ENCODE measurements at places on chromosomes 16 and 17. TPM values are rescaled to one million over a fixed set of nuclear protein-coding genes. Genes with fewer than 3 reads are reported as not detected.

Gene EVPLL
- total RNA-seq, result not detected

Gene CIBAR2
- total RNA-seq, result not detected

Gene DPEP3
- not detected for total RNA-seq

Gene GNG13
- not detected for total RNA-seq

Gene MT1A
- total RNA-seq, result 7.5 TPM

Gene FAM117A
- total RNA-seq, result 4.6 TPM

Gene MRC2
- 438 TPM for total RNA-seq

Gene NAGS
- 2.9 TPM for total RNA-seq

Gene ATF7IP2
- total RNA-seq, result 3.1 TPM

Gene ASGR1
- total RNA-seq, result 0.85 TPM

Gene HOXB5
- total RNA-seq, result 0.12 TPM

Gene TXNDC11
- 28.7 TPM for total RNA-seq

Gene ZNF469
- 11.7 TPM for total RNA-seq

Gene GRAPL
- total RNA-seq, result not detected

Gene DLX3
- not detected for total RNA-seq

Gene TBC1D28
- not detected for total RNA-seq

Gene WSCD1
- total RNA-seq, result under 0.01 TPM

Gene MARF1
- total RNA-seq, result 15.3 TPM

Gene PLA2G10
- total RNA-seq, result not detected

Gene PTX4
- total RNA-seq, result 1.9 TPM

Gene PIGS
- total RNA-seq, result 82.5 TPM

Gene KRT32
- total RNA-seq, result not detected

Gene TMEM106A
- 3.0 TPM for total RNA-seq

Gene SULT1A4
- total RNA-seq, result 4.2 TPM

Gene CLEC16A
- 15.4 TPM for total RNA-seq

Gene SEC14L5
- total RNA-seq, result 0.47 TPM

Gene CACNA1H
- 2.6 TPM for total RNA-seq

Gene MARVELD3
- total RNA-seq, result not detected

Gene ST3GAL2
- total RNA-seq, result 29.2 TPM

Gene C17orf113
- total RNA-seq, result 0.43 TPM

Gene ARL4D
- 25.8 TPM for total RNA-seq

Gene PRCD
- 0.94 TPM for total RNA-seq

Measured in pericardium fibroblast (primary cell).